MG63 (cell line): ENCODE measurements at places on chromosomes 12 and 14.

- DNase-seq = no peak
Observed at GRCh38 chr14:64012003-64012402, 159.2 kb downstream of the SYNE2 start.

GRCh38 chr12:81170072-81170471, 92.2 kb downstream of the ACSS3 start:
- no peak for DNase-seq

DNA sequence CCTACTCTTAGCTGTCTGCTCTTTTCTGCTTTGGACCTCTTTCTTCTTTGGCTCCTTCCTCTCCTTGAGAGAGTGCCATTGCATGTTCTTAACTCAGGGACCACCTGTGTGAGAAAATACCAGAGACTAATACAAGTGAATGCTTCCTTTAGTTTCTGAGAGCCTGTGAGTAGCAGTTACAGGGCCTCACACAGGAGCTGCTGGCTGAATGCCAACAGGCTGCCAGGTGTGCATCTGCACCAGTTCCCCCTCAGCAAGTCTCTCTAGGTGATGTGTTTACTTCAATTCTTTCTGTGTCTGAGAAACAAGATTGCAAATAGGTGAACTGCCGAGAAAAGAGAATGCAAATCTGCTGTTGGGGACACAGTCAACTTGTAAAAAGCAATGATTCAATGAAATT, 108.2 kb downstream of the STXBP6 start:
- no peak for DNase-seq

- DNase-seq = peak; percentile 68
Observed at GRCh38 chr12:4900327-4900726, 9.4 kb upstream of the KCNA1 start.

GRCh38 chr14:65738339-65738738, 325.8 kb downstream of the FUT8 start:
- DNase-seq = no peak

- no peak for DNase-seq
Observed at GRCh38 chr12:68334132-68334531, 2.0 kb upstream of the MDM1 start.

- DNase-seq = no peak
Observed at GRCh38 chr14:67749341-67750084, 47.8 kb downstream of the RDH12 start.

DNA sequence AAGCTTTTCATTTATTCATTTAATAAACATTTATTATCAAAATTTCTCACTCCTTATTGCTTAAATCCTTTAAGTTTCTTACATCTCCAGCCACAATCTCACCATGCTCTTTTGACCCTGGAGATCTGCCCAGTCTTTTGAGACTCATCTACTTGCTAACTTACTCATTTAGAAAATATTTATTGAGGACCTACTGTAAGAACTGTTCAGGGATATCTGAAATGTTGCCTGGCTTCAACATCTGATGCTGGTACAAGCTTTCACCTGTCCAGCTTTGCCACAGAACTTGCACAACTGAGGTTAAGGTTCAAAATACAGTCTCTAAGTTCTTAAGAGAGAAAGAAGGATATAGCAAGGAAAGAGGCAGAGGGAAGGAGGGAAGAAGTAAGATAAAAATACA, 17.5 kb upstream of the GXYLT1 start:
- DNase-seq = no peak

- no peak for DNase-seq
Observed at GRCh38 chr14:71181215-71182003, 274.1 kb downstream of the PCNX1 start.

GRCh38 chr12:75581515-75581914, 70.1 kb upstream of the KRR1 start:
- DNase-seq = no peak

DNA sequence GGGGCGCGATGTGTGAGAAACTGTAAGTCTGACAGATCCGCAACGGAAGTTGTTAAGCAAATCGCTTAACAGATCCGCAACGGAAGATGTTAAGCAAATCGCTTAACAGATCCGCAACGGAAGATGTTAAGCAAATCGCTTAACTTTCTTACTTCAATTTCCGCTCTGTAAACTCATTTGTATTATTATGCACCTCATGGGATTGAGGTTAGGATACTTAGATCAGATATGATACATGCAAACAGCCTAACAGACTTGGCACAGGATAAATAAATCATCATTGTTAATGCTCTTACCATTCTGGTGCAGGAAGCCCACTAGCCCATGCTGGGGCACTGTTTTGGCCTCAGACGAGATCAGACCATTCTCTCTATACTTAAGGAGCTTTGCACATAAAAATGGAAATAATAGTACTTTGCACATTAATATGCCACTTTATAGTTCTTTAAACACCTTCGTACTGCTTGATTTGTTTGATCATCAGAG, 399 bp downstream of the NCAPD2 start:
- DNase-seq = no peak

DNA sequence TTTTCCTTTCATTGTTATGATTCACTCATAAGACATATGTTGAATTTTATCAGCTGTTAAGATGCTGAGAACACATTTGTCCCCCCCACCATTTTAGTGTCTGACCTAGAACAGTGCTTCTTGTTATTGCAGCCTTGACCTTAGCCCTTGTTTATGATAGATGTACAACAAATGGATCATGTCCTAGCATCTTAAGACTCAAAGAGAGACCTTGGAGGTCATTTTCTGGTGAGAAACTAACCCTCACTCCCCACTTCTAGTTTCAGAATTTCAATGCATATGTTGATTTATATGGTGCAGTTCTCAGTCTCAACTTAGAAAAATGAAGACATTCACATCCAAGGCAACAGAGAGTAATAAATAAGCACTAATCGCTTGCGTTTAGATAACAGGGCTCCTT, 391.2 kb downstream of the AEBP2 start:
- no peak for DNase-seq

- DNase-seq = no peak
Observed at GRCh38 chr12:32947206-32948067, 50.9 kb upstream of the PKP2 start.

GRCh38 chr14:94163796-94164195, 10.3 kb upstream of the PPP4R4 start:
- no peak for DNase-seq

- DNase-seq = no peak
Observed at GRCh38 chr14:31560759-31561154, 447 bp upstream of the NUBPL start.

DNA sequence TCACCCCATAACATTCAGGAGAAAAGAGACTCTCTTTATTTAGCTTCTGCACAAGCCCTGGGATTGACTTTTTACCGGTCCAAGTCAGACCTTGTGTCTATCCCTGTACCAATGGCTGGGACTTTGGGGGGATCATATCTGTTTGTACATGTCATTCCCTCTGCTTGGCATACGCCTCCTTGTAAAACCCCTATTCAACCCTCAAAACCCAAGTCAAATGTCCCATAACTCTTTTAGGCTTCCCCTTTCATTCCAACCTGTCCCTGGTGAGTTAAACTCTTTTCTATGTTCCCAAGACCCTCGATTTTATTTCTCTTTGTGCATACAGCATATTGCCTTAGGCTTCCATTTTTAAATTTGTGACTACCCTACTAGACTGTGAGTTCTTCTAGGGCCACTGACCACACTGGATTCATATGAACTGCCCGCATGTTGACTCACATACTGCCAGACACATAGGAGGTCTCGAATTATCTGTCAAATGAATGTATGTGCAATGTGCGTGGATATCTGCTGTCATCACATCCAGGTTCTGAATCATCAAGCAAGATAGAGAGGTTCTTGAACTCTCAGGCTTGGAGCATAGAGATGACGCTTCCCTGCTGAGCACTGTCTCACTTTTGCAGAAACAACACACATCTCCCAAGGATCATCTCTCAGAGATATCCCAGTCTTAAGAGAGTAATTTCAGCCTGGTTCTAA, 548.6 kb upstream of the TBX3 start:
- DNase-seq = no peak

- no peak for DNase-seq
Observed at GRCh38 chr12:53750812-53751335, 905 bp downstream of the CISTR start.

- DNase-seq = peak; percentile 84
Observed at GRCh38 chr12:54383041-54383609, 1.4 kb downstream of the ZNF385A start.

DNA sequence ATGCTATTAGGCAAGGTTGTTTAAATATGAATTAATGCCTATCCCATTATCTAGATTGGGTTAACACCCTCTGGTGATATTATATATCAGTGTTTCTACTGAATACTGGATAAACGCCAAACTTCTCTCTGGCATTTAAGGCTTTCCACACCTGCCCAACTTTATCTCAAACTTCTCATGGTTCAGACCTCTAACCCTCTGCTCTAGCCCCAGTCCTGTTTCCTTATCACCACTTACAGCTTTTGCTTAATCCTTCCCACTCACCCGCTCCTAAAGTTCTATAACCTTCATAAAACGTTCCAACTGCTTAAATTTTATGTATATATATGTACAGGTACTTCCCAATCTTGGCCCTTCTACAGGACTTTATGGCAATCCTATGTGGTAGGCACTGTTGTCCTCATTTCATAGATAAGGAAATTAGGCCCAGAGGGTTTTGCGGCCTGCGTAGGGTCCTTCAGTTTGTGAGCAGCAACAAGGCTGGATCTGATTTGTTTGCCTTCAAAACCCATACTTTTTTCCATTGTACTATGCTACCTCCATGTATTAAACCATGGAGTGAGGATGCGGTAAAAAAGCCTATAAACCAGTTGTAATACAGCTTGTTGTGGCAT, 1.2 kb downstream of the LPCAT3 start:
- DNase-seq = no peak

GRCh38 chr14:77832297-77832696, 32.4 kb downstream of the ADCK1 start:
- no peak for DNase-seq

DNA sequence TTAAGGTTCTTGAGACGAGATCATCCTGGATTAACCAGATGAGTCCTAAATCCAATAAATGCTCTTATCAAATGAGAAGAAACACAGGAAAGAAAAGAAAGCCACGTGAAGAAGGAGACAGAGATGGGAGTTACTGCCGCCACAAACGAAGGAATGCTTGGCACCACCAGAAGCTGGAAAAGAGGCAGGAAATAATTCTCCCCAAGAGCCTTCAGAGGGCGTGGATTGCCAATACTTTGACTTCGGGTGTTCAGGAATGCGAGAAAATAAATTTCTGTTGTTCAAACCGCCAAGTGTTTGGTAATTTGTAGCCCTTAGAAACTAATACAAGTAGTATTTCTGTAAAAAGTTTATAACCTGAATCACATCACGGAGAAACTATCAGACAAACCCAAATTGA, 31.3 kb downstream of the ABCD2 start:
- DNase-seq = no peak

DNA sequence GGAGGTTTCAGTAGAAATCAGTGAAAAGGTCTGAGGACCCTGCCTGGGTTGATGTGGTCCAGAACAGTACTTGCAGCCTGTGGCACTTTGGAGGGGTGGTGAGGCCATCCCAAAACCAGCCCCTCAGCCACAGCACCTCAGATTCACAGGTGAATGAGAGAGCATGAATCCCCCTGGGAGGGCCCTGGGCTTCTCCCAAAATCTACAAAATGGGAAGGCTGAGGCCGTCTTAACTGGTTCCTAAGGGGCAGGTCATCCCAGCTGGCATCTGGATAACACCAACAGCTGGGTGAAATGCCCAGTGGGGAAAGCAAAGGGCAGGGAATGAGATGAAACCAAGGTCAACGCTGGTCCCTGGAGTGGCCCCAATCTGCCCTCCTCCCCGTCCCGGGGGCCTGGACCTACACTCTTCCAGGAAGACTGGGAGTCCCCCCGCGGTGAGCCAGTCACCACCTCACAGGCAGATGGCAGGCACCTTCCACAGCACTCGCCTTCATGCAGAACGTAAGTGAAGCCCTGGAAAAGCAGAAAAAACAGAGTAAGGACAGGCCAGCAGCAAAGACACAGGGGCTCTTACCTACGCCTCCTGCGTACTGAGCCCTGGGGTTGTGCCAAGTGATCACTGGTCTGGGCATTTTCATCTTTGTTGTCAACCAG, 26.3 kb upstream of the ANO2 start:
- no peak for DNase-seq

DNA sequence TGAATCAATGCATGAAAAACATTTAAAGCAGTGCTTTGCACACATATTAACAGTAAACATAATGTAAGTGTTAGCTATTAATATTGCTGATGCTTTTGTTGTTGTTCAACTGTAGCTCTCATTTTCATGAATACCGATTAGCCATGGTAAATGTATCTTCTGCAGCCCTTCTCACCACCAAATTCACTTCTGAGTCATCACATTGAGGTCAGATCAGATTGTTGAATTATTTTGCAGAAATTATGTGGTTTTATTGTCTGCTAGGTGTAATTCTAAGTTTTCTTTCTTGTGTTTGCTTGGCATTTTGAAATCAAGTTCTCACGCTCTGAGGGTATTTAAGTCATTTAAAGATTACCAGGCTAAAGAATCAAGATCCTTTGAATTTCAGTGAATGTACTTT, 74.6 kb downstream of the AKAP6 start:
- DNase-seq = no peak
